Activated CD8-positive, alpha-beta T cell treated with anti-CD3 and anti-CD28 coated beads, Interleukin-2, amount 10 ng/mL, durations not matched to agents 7 days and 5 days (primary cell): ENCODE measurements at places on chromosomes 2 and 18.

GRCh38 chr2:216485237-216485636, 13.4 kb upstream of the RPL37A start:
- no peak for DNase-seq

DNA sequence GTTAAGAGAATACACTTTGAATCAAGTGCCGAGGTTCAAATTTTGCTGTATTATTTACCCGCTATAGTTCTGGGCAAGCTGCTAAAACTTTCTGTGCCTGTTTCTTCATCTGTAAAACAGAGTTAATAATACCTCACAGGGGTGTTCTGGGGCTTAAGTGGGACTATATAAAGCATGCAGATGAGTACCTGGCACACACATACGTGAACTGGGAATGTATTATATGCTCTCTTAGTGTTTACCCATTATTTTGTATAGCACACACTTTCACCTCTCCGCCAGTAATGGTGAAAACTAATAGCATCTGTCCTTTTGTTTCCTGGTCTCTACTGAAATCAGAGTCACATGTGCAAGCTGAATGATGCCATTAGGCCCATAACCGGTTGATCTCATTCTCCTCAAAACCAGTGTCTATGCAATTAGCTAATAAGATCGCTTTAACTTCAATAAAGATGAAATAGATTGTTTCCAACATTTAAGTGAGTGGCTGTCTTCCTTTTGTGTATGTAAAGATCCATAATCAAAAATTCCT, 3.8 kb upstream of the CDKL4 start:
- no peak for DNase-seq

DNA sequence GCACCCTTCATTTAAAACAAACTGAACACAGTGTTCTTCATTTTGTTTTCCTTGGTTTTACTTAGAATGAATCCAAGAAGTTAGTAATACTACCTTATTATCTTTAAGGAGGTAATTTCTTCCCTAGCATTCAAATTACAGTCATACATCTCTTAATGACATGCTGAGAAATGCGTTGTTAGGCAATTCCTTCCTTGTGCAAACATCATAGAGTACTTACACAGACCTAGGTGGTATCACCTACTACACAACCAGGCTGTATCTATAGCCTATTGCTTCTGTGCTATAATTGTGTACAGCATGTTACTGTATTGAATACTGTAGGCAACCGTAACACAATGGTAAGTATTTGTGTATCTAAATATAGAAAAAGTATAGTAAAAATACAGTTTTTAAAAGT, 8.4 kb upstream of the CABYR start:
- no peak for DNase-seq

GRCh38 chr18:21672521-21673267, 31.9 kb downstream of the ABHD3 start:
- DNase-seq = no peak

DNA sequence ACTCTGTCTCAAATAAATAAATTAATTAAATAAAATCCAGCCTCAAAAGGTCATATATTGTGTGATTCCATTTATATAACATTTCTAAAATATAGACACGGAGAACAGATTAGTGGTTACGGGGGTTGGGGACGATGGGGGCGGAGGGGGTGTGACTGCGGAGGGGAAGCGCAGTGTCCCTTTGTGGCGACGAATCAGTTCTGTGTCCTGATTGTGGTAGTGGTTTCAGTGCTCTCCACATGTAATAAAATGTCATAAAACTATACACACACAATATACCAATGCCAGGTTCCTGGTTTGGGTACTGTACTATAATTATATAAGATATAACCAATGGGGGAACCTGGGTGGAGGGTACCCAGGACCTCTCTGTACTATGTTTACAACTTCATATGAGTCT, 186.4 kb downstream of the ANAPC1 start:
- DNase-seq = no peak

- peak; percentile 26 for DNase-seq
These were observed 1.7 kb downstream of the FZD7 start for GRCh38 chr2:202035089-202035940.

DNA sequence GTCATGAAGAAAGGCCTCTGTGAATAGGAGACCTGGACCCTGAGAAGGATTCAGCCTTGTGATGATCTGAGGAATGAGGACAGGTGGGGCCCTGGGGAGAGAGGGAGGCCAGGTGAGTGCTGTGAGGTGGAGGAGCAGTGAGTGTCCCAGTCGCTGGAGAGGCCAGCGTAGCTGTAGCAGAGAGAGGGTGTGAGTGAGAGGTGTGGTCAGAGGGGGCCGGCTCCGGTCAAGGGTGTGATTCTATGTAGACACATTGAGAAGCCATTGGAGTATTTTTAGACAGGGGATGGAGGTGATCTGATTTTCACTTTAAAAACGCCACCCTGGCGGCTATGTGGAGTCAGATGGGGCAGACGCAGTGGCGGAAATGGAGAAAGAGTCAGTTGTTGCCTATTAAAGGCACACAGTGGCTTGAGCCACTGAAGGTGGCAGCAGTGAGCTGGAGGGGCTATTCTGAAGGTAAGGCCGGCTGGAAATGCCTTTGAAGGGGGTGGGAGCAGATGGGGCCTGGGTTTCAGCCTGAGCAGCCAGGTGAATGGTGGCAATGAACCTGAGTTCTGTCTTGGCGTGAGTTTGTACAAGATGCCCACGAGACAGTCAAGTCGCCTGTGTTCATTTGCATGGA, 55.6 kb downstream of the GREB1 start:
- no peak for DNase-seq

- peak; percentile 34 for DNase-seq
These were observed 29.4 kb downstream of the ITM2C start for GRCh38 chr2:230893841-230894781.

DNA sequence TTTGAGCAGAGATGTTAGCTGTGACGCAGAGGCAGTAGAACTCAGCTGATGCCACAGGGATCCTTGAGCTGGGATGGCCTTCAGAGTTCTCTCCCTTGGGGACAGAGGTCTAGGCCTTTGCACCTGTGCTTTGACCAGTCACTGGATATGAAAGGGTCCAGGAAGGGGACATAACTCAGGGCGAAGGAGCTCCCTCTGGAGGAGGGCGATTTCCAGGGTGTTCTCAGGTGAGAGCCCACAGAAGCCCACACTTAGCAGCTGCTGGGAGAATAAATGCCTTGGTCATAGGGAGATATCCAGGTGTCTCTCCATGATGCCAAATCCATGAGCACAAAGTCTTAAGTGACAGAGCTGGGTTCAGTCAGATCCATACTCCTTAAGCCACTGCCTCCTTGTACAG, 369.2 kb downstream of the NYAP2 start:
- DNase-seq = no peak

DNA sequence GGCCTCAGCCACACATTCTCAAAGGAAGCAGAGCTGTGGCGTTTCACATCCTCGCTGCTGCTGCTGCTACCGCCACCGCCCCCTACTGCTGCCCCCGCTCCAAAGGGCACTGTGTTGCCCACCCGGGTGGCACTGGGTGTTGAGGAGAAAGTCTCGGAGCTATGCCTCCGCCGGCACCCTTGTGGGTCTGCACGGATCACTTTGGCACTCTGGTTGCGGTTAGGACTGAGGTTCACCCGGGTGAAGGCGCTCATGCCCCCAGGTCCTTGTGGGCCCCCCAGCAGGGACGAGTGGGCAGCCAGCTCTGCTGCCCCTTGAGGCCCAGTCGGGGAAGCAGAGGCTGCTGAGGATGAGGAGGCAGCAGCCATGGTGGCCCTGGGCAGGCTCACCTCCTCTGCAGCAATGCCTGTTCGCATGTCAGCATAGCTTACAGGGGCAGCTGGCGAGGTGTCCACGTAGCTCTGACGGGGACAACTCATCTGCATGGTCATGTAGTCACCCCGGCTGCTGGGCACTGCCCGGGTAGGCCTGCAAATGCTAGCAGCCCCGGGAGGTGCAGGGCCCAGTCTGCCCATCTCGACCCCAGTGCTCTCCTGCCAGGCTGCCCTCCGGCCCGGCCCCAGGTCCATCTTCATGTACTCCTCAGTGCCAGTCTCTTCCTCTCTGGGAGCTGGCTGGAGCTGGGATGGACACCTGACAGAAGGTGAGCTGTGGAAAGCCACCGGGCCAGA, 4.2 kb downstream of the IRS1 start:
- DNase-seq = no peak

DNA sequence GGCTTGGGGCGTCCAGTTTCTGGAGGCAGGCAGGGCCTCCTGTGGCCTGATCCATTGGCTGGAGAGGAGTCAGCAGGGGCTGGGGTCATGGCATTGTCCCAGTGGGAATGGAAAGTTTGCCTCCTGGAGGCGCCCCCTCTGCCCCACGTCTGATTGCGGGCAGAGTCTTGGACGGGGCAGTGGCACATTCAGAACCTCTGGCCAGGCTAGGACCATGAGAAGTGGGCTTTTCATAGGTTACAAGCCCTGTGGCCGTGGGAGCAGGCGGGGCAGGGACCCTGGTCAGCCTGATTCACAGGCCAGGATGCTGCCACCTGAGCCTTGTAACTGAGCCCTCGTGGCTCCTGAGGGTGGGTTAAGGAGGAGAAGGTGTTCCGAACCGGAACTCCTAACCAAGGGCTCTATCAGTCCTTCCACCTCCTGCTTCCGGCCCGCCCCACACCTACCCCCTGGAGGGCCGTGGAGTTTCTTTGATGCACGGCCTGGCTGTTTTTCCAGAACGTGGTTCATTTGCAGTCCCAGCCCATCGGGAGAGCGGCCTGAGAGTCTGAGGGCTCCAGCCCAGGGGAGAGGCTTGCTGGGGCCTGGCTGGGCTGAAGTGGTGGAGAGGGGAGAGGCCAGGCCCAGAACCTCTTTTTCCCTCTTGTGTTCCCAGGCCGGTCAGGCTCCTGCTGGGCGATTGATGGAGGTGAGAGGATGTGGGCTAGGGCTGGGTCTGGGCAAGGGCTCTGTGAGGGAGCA, 43.9 kb upstream of the PLB1 start:
- no peak for DNase-seq

GRCh38 chr18:28114472-28114871, 62.5 kb downstream of the CDH2 start:
- no peak for DNase-seq

DNA sequence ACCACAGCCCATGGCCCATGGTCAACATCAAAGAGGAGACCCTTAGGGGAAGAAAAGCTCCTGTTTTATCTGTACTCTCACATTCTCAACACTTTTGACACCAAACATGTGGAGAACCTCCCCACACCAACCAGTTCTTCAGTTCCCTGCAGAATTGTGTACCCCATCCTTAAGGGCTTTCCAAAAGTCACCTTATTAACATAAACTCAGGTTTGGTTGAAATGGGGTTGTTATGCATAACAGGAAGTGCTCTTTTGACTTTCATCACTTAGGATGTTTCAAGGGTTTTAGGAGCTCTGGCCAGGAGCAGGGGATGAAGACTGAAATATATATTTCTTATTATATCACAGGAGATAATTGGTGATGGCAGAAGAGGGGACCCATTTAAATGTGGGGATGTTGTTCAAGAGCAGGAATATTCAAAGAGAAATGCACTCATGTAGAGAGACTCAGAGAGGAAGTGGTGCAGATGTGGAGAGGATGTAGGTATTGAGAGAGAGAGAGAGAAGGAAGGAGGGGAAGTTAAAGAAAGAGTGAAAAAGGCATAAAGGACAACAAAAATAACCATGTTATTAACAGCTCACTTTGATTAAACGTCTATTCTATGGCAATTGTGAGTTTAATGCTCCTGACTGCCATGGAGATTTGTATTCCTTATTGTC, 35.2 kb downstream of the SP140L start:
- DNase-seq = no peak

- DNase-seq = no peak
These were observed 107.1 kb downstream of the GLI2 start for GRCh38 chr2:120842456-120843439.

DNA sequence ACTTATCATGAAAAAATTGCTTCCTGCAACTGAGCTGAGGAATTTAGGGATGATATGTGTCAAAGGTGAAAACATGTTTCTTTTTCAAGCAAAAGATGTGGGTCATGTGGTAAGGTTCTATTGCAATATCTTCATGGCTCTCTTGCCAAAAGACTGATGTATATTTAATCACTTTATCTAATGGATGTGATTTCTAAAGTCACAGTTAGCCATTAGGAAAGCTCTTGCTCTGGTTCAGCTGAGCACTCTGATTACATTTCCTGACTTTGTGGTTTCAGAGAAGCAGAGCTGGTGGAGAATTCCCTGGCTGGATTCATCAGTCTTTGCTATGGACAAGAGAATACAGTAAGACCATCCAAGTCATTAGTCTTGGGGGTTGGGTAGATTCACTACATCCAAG, 24.4 kb downstream of the SCN9A start:
- DNase-seq = no peak

GRCh38 chr2:53848062-53848461, 11.7 kb downstream of the GPR75 start:
- no peak for DNase-seq

DNA sequence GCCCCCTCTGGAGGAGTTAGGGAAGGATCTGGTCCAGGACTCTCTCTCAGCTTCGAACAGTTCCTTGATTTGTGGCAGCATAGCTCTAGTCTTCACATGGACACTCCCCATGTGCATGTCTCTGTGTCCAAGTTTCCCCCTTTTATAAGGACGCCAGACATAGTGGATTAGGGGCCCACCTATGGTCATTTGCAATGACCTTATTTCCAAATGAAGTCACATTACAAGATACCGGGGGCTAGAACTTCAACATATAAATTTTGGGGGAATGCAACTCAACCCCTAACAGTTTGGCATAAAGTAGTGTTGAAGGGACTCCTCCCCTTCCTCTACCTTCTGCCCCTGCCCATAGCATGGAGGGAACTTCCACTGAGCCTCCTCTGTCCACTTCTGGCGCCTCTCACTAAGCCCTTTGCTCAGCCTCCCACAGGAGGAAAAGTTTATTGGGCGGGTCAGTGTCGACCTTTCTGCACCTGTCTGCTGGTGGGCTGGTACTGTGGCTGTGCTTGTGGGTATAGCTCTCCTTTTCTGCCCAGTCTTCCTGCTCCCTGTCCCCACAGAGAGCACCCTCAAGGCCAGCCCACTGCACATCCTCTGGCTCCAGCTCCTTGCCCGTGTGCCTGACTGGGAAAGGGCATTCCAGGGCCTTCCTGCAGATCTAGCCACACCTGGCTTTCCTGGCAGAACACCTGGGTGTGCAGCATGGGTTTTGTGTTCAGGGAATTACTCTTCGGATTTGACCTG, 5.5 kb downstream of the FABP1 start:
- DNase-seq = no peak

- DNase-seq = no peak
These were observed 116.3 kb downstream of the DYM start for GRCh38 chr18:49344096-49344495.

GRCh38 chr2:42132191-42132965, 36.8 kb upstream of the EML4 start:
- DNase-seq = no peak

DNA sequence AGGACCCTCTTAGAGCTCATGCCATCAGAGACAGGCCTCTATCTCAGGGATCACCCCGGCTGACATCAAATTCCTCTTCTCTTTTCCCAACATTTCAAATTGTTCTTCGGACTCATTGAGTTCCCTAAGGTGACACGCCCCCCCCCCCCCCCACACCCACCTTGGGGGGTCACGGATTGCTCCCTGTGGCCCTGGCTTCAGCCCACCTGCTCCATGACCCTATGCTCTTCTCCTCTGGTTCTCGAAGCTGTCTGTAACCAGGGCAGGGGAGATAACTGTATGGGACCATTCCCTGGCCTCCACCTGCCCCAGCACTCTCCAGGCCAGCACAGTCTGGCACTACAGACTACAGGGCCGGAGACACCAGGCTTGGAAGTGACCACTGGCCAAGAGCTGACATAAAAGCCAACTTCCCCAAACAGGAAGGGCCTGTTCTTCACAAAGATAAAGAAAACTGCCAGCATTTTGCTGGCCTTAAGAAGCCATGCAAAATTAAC, 7.1 kb downstream of the MTERF4 start:
- no peak for DNase-seq

- no peak for DNase-seq
These were observed 229.5 kb upstream of the EPAS1 start for GRCh38 chr2:46067501-46068305.
